ENCODE measurements at places on chromosomes 16 and 17. TPM values are rescaled to one million over a fixed set of nuclear protein-coding genes. Genes with fewer than 3 reads are reported as not detected.

PIK3R5 gene
- total RNA-seq, result not detected

RGS11 gene
- total RNA-seq, result 1.2 TPM

KRTAP2-3 gene
- total RNA-seq, result not detected

HAS3 gene
- 1.3 TPM for total RNA-seq

IL34 gene
- 8.4 TPM for total RNA-seq

Measured in smooth muscle cell of the coronary artery (primary cell).